CD4-positive, alpha-beta T cell treated with Interleukin-15 for 4 hours (primary cell): ENCODE measurements at places on chromosomes 5 and 9.

- no peak for DNase-seq
These were observed 31.3 kb upstream of the SEC16A start for GRCh38 chr9:136514022-136514714.

GRCh38 chr9:96058218-96058617 is 182.7 kb downstream of the ERCC6L2 start:
- DNase-seq = no peak

- DNase-seq = no peak
These were observed 443.3 kb downstream of the DNAH5 start for GRCh38 chr5:13501176-13501575.

DNA sequence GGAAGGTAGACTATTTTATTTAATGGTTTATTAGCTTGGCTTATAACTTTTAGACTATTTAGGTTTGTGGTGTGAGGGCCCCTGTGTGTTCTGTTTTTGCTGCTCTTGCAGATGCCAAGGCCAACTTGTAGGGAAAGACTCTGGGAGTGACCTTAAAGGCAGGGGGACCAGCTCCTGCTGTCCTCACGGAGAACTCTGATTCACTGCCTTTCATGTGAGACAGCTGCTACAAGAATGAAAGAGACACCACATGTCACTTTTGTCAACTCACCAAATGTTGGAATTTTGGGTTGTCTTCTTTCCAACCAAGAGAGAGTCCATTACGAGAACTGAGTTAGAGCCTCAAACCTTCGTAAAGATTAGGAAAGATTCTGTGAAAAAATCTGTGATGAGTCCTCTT is 258.3 kb upstream of the ADAMTSL1 start:
- no peak for DNase-seq

GRCh38 chr5:95712347-95712958 is 18.7 kb upstream of the RHOBTB3 start:
- no peak for DNase-seq

- DNase-seq = no peak
These were observed 44.3 kb downstream of the CAMK2A start for GRCh38 chr5:150245111-150245789.

DNA sequence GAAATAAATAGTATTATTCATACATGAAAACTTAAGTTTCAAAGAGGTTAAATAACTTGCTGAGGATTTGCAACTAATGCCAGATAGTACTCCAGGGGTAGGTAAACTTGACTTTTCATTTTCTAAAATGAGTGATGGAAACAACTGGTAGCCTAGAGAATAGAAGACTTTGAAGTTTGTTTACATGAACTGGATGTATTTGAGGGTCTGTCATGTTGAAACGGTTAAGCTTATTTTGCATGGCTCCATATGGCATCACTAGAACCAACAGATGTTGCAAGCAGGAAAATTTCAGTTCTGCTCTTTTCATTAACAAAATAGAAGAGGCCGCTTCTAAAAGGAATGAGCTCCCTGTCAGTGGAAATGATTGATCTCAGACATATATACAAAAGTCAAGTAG is 105.1 kb upstream of the SGCD start:
- no peak for DNase-seq

- DNase-seq = no peak
These were observed 62.0 kb upstream of the RNU6ATAC start for GRCh38 chr9:134226221-134226930.

DNA sequence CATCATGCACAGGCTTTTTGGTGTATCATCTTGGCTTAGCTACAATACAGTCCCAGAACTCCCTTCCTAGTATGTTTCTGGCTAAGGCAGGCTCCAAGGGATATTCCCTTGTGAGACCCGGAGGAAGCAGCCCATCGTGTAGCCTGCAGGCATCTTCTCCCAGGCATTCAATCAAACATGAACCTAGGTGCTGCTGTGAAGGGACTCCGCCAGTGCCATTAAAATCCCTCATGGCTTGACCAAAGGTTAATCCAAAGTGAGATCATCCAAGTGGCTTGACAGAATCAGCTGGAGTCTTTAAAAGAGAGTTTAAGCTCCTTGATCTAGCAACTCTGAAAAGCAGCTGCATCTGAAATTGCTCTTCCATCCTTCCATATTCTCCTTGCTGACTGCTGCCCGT is 333.9 kb downstream of the DIRAS2 start:
- DNase-seq = no peak

DNA sequence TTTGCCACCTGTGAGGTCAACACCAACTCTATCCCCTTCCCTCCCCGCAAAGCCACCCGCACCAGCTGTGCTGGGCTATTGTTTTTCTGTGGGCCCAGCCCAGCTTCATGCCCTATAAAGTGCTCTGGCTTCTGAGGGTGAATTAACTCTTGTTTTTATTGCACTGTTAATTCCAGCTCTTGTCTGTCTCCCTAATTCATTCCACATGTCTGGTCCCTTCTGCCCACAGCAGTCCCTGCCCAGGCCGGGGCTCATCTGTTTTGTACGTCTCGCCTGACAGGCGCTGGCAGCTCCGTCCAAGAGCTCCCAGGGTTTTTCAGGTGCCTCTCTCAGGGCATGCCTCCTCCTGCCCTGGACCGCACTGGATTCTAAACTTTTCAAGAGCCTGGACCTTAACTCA is 118.9 kb downstream of the PDZD2 start:
- DNase-seq = no peak

GRCh38 chr5:59446356-59446755 is 447.2 kb downstream of the PDE4D start:
- DNase-seq = no peak

- no peak for DNase-seq
These were observed 97.3 kb upstream of the HMHB1 start for GRCh38 chr5:143714629-143715028.

DNA sequence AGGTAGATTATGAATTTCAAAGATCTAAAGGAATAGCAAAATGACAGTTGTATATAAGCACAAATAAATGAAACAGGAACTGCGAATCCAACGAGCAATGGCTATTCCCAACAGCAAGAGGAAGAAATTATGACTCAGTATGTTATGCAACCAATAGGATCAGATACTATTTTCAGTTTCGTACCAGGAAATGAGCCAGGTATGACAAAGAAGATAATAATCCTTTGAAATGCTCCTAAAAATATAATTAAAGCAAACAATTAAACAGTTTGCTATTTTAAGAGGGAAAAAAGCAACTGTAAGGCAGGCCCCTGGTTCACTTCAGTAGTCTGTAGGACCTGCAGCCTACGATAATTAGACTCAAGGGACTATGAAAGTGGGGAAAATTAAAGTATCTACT is 58.9 kb downstream of the AUH start:
- DNase-seq = no peak
